Left forelimb (tissue), 1 donor: ENCODE measurements at places on chromosomes 16 and 17.

- DNase-seq: no peak
Measured at GRCh38 chr17:12522336-12522735, 143.4 kb upstream of the MYOCD start.

DNA sequence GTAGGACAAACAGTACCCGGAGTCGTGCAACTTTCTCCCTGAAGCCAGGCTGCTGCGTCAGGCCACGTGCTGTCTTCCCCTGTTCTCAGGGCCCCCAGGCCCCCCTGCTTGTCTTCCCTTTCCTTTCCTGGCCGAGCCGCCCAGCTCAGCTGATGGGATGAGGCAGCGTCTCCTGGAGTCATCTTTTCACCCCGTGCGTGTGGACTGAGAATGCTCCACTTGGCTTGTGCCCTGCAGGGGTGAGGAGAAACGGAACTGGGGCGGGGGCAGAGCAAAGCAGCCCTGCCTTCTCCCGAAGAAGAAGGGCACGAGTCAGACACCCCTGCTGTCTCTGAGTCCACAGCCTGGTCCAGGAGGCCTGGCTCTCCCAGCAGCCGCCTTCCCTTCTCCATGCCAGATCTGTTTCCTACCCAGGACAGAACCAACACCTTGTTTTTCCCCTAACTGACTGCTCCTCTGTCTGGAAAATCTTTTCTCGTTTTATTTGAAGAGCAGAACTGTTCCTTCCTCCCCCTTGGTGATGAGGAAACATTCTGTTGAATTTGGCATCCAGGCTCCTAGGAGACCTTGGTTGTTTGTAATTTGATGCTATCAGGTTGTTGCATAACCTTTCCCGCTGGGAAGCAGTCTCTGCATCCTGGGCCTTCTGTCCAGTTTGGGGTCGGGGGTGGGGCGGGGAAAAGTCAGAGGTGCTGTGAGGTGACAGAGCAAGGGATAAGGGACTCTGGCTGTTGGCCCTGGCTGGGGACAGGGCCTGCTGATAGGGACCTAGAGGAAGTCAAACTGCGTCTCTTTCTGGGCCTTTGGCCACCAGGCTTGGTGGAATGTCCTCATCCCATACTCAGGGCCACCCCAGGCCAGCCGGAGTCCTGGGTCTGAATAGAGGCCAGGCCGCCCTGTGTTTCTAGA lies 78.8 kb downstream of the WIPI1 start:
- DNase-seq: peak; percentile 81

DNA sequence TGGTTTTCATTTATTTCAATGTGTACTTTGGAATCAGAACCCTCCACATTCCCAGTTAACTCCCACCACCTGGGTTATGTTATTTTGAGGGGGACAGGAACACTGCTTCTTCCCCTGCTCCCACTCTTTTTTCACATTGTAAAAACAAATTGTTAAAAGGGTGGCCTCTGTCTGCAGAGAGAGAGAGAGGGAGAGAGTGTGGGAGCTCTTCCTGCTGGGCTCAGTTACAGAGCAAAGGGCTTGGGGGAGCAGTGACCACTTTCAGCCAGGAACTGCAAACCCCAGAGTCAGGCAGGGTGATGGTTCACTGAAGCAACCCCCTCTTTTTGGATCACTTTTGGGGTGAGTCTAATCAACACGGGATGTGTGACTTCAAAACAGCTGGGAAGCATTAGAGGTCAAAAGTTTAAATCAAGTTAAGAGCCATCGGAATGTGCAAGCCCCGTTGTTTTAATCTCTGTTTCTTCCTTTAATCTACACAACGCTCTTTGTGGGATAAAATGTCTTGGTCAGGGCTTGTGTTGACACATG lies 577.0 kb upstream of the CDH11 start:
- no peak for DNase-seq

DNA sequence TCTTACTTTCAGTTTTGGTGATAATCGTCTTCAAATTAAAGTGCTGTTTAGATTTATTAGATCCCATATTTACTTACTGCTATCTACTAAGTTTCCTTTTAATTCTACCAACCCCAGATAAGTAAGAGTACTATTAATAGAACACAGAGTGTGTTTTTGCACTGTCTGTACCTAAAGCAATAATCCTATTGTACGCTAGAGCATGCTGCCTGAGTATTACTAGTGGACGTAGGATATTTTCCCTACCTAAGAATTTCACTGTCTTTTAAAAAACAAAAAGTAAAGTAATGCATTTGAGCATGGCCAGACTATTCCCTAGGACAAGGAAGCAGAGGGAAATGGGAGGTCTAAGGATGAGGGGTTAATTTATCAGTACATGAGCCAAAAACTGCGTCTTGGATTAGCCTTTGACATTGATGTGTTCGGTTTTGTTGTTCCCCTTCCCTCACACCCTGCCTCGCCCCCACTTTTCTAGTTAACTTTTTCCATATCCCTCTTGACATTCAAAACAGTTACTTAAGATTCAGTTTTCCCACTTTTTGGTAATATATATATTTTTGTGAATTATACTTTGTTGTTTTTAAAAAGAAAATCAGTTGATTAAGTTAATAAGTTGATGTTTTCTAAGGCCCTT lies 56.8 kb downstream of the HLF start:
- DNase-seq: no peak

DNA sequence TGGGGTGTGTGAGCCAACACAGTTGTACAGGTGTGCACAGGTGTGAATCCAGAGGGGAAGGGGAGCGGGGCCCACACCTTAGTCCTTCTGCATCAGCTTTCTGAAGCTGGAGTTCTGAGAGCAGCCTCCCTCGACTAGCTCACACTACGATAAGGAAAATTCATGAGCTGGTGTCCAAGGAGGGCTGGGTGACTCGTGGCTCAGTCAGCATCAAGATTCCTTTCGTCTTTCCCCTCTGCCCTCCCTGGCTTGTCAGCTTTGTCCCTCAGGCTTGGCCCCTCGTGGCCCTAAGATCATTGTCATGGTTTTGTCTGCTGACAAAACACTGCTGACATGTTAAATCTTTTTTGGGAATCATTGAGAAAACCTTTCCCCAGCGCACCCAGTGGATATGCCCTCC lies 47.5 kb downstream of the OR1D5 start:
- no peak for DNase-seq

GRCh38 chr17:28763804-28764266 lies 20.0 kb downstream of the TRAF4 start:
- DNase-seq: no peak

- no peak for DNase-seq
Measured at GRCh38 chr17:65482201-65482600, 79.2 kb downstream of the AXIN2 start.

DNA sequence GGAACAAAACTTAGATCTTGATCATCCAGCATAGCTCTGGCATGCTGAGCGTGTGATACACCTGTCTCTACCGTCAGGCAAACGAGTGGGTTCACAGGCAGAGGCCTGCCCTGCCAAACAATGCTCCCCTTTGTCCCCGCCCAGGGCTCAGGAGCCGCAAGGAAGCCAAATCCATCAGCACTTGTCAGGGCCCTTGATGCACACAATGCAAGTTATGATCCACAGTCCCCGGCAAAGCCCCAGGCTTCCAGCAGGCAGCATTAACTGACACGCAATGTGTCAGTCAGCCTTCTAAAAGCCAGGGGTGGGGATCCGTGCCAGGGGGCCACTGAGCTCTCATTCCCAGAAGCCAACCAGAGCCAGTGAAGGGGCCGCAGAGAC lies 460.9 kb downstream of the SLC39A11 start:
- DNase-seq: no peak

DNA sequence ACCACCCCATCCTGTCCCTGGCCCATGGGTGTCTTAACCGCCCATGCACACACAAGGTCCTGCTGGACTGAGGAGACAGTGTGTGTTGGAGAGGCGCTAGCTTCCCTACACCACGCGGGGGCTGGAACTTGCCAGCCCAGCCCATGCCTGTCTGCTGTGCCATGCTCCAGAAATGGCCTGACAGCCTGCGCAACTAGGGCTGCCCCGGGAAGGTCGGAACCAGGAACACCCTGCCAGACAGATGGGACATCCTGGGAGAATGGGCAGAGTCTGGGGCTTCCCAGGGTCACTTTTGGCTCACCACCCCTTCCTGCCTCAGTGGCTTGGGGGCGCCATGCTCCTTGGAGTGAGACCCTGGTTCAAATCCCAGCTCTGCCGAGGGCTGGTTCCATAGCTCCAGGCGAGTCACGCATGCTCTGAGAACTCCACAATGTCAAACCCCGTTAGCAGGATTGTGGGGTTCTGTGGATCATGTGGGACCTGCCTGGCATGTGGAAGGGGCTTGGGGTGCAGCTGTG lies 36.2 kb downstream of the SREBF1 start:
- no peak for DNase-seq

GRCh38 chr16:10196999-10197398 lies 14.8 kb upstream of the GRIN2A start:
- DNase-seq: no peak
